KBM-7 (cell line): ENCODE measurements at places on chromosomes 3 and 15.

GRCh38 chr3:48215876-48216275 is 7.4 kb upstream of the CAMP start:
- no peak for DNase-seq

- DNase-seq: no peak
Measured at GRCh38 chr3:86481031-86481430, 509.9 kb downstream of the VGLL3 start.

- DNase-seq: no peak
Measured at GRCh38 chr3:117722856-117723255, 1013.3 kb downstream of the TUSC7 start.

DNA sequence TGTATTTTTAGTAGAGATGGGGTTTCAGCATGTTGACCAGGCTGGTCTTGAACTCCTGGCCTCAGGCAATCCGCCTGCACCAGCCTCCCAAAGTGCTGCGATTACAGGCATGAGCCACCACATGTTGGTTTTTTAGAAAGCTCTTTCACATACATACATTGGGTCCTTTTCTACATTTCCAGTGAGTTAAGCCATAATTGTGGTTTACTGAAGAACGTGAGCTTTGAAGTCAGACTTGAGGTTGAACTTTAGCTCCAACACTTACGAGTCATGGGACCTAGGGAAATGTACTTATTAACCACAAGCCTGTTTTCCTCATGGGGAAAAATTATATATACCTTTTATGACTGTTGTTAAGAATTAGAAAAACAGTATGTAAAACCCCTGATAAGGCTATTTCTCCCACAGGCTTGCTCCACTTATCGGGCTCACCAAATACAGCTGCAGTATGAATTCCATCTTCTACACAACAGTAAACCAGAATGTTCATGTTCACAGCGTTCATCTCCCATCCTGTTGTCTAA is 39.0 kb downstream of the GPR160 start:
- no peak for DNase-seq

DNA sequence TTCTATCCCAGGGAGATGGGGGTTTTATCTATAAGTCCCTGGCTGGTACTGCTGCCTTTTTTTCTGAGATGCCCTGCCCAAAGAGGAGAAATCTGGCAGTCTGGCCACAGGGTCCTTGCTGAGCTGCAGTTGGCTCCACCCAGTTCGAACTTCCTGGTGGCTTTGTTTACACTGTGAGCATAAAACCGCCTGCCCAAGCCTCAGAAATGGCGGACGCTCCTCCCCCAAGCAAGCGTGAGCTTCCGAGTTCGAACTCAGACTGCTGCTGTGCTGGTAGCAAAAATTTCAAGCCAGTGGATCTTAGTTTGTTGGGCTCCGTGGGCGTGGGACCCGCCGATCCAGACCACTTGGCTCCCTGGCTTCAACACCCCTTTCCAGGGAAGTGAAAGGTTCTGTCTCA is 126.8 kb upstream of the SUCLG2 start:
- DNase-seq: no peak

GRCh38 chr3:47908744-47909143 is 105.8 kb downstream of the DHX30 start:
- no peak for DNase-seq

GRCh38 chr3:4732925-4733324 is 239.8 kb downstream of the ITPR1 start:
- no peak for DNase-seq

GRCh38 chr3:115627180-115628074 is 4.1 kb downstream of the GAP43 start:
- no peak for DNase-seq

DNA sequence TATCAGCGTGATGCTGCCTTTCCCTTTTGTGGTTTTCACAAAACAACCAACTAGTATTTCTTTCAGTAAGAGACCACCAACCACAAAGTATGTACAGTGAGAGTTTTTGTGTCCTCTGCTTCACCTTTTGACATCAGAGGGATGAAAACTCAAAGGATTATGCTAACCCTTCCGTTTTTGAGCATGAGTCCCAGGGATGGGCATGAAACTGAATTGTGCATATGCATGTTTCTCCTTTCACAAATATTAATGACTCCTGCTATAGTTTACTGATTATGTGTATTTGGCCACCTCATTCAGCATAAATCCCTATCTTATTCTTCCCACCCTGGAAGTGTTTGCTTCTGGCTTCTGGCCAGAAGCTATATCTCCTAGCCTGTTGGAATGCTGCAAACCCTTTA is 59.2 kb downstream of the RSRC1 start:
- DNase-seq: no peak

DNA sequence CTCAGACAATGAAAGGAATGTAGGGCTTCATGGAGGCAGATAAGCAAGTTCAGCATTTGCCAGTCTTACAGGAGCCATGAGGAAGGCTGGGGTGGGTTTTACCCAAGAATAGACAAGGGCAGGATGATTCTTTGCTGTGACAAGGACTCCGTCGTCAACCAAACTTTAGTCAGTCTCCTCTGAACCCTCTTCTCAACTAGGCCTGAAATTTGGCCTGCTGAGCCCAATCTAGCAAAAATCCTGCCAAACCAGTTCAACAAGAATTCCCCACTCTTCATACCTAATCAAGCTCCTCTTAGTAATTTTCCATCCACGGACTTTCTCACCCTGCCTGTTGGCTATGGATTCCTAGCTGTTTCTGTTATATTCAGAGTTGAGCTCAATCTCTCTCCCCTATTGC is 280.5 kb downstream of the TBL1XR1 start:
- DNase-seq: no peak

- no peak for DNase-seq
Measured at GRCh38 chr3:184696697-184697096, 15.2 kb downstream of the MAGEF1 start.

GRCh38 chr3:50648313-50648712 is 26.4 kb upstream of the DOCK3 start:
- DNase-seq: no peak

GRCh38 chr3:40996382-40996781 is 202.9 kb upstream of the CTNNB1 start:
- no peak for DNase-seq

DNA sequence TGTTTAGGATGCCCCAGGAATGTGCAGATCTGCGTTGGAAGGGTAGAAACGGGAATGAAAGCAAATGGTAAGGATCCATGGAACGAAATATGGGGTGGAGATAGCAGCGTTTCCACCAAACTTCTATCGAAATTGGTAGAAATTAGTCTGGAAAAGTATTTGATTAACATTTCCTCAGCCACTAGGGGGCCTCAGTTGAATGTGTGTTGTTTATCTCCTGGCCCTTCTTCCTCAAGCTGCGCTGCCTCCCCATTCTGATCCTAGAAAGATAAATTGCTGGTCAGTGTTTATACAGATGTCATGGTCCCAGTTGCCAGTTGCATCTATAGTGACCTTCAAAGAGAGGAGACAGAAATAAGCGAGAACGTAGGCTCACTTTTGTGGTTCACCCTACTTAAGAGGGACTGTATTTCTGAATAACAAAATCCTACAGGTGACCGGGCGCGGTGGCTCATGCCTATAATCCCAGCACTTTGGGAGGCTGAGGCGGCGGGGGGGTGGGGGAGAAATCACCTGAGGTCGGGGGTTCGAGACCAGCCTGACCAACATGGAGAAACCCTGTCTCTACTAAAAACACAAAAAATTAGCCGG is 457.1 kb downstream of the SQOR start:
- DNase-seq: peak; percentile 52

GRCh38 chr15:43514241-43515057 is 3.0 kb upstream of the MAP1A start:
- DNase-seq: peak; percentile 60

GRCh38 chr15:87597346-87598052 is 659.0 kb downstream of the NTRK3 start:
- no peak for DNase-seq

GRCh38 chr3:126419886-126420786 is 25.4 kb downstream of the CFAP100 start:
- DNase-seq: no peak

DNA sequence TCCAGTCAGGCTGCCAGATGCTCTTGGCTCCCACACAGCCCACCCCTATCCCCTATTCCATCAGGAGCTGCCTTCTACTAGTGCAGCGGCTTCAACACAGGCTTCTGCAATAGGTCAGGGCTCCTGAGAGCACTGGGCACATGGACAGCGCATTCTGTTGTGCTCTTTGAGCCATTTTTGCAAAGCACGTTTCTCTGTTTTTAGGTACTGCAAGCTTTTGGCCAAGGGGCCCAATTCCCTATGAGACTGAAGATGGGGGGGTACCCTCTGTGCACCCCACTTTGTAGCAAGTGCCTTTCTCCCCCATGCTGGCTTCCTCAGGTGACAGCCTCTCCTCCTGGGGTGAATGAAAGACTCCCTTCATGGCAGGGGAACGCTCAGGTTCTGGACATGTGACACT is 31.2 kb downstream of the CHDH start:
- no peak for DNase-seq

- DNase-seq: no peak
Measured at GRCh38 chr3:122255757-122256439, 69.2 kb upstream of the CSTA start.

GRCh38 chr15:67025719-67026609 is 39.4 kb upstream of the SMAD3 start:
- peak; percentile 58 for DNase-seq

DNA sequence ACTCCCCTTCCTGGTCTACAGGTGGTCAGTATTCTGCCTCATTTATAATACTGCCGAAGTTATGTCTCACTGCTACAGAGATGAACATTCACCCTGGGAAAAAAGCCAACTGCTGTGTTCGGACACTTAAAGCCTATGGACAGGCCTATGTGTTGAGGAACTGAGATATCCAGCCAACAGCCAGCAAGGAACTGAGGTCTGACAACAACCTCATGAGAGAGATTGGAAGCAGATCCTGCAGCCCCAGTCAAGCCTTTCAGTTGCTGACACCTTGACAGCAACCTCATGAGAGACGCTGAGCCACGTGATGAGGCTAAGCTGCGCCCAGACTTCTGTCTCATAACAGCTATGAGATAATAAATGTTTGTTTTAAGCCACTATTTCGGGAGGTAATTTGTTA is 18.2 kb upstream of the FHIT start:
- DNase-seq: no peak

- no peak for DNase-seq
Measured at GRCh38 chr15:58566029-58566428, 134.2 kb downstream of the LIPC start.

- no peak for DNase-seq
Measured at GRCh38 chr15:62618432-62618831, 424.1 kb upstream of the TPM1 start.

DNA sequence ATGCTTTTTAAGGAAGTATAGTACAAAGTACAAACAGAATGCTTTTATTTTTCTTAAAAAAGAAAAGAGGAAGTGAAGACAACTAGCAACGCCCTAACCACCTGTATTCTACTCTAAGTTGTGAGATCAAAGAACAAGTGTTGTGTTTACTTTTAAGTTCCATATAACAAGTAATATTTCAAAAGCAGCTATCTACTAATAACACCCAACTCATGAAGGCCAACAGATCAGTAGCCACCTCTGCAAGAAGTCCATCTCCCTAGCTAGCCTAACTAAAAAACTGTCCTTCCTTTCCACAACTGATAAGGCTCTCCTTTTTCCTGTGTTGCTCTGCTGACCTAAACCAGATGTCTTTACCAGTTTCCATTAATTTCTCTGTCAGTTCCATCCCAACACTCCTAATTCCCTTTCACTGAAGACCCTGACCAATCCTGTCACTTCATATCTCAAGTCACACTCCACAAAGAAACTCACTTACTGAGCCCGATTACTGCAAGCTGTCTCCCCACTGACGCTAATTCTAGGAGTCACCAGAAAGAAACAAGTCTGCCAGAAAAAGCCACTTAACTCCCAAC is 26.9 kb downstream of the PHC3 start:
- peak; percentile 77 for DNase-seq

GRCh38 chr3:122940628-122941086 is 86.9 kb downstream of the SEMA5B start:
- DNase-seq: no peak

DNA sequence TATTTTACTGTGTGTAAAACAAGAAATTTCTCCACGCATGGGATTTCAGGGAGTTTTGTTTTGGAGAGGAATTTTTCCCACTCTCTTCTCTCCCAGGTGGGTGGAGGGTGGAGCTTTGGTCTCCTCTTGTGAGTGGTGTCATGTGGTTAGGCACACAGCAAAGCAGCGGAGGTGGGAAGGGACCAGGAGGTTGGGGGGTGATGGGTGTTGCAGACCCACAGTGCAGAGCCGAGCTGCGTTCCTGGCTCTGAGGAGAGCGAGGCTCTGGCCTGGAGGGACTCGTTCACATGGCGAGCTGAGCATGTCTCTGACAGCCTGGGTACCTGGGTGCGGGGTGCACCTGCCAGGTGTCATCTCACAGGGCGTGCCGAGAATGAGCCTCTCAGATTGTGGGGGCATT is 87.8 kb downstream of the RYR3 start:
- no peak for DNase-seq

DNA sequence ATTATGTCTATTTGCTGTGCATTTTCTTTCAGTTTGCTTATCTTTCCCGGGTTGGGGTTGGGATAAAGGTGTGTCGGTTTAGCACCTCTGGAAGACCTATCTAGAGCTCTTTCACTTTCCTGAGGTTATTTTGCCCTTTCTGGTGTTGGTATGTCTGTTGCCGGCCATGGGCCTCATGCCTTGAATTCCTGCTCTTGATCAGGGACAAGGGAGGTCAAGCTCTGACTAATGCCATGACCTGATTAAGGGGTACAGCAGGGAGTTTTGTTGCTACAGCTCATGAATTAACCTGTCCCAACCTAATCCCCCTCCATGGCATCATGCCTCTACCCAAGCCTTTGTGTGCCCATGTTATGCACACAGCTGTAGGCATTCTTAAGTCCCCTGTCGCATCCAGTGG is 70.5 kb upstream of the GOLGA6B start:
- no peak for DNase-seq

- DNase-seq: peak; percentile 84
Measured at GRCh38 chr15:50145451-50145872, 26.4 kb upstream of the ATP8B4 start.

DNA sequence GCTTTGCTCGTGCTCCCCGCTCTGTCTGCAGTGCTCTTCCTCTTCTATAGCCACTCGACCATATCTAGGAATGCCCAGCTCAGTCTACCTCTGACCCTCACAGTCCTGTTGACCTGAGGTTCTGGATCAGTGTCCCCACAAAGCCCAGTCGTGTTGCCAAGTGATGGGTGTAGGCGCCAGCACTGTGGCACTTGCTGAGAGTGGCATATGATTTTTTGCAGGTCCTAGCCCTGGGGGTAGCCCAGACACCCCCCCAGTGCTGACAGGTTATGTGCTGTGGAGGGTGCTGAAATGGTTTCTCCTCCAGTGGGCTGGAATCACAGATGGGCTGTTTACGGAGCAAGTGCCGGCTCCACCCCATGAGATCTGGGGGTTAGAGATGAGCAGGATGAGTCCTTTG is 32.5 kb downstream of the ACAD9 start:
- no peak for DNase-seq

GRCh38 chr3:185824051-185825005 is 514 bp downstream of the IGF2BP2 start:
- peak; percentile 40 for DNase-seq

DNA sequence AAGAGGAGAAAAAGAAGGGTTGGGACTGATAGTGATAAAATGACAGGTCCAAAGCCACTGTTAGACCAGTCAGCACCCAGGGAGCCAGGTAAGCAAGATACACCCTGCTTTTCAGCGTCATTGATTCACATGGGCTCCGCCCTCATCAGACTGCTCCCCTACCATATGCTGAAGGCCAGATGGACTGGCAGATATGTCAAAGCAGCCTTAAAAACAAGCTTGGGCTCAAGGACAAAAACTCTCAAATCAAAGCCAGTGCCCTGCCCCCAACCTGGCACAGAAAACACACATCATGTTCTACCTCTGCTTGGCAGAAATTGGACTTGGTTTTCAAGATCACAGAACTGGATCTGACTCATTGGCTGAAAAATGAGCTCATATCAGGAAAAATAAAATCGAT is 33.4 kb downstream of the SH3BP5 start:
- no peak for DNase-seq

GRCh38 chr3:169914321-169914720 is 2.9 kb downstream of the SAMD7 start:
- DNase-seq: no peak
